ENCODE measurements at places on chromosomes 2 and 18.

GRCh38 chr18:23881778-23882177 is 132.8 kb upstream of the TTC39C start:
- peak; percentile 46 for DNase-seq

DNA sequence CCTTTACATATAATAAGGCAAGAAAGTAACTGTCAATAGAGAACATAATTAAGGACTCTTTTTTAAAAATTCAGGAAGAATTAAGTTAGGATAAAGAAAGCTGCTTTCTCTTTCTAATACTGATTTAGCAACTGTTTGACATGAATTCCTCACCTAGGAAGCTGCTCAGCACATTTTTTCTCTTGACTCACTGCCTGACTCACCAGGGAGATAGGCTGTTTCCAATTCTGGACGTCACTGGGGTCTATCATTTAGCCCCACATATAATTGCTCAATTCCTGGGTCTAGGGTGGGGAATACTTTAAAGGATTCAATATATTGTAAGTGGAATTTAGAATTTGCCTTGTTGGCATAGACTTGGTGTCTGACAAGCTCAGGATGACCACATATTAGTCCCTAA is 50.8 kb upstream of the UGP2 start:
- DNase-seq, result no peak

DNA sequence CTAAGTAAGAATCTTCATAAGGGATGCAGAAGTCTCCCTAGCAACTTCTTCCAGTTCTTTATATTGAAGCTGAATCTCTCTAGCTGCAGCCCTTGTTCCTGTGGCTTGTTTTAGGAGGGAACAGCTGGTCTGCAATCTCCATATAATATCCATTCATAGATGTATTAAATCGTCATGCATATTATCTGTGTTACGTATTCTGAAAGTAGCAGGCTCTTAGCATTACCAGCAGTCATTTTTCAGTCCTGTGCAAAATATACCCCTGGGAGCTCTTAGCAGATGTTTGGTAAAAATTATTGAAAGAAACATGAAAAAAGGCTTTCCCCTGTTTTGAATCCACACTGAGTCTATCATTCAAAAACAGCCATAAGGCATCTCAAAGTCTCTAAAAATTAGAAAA is 385.3 kb downstream of the IRS1 start:
- DNase-seq, result no peak

DNA sequence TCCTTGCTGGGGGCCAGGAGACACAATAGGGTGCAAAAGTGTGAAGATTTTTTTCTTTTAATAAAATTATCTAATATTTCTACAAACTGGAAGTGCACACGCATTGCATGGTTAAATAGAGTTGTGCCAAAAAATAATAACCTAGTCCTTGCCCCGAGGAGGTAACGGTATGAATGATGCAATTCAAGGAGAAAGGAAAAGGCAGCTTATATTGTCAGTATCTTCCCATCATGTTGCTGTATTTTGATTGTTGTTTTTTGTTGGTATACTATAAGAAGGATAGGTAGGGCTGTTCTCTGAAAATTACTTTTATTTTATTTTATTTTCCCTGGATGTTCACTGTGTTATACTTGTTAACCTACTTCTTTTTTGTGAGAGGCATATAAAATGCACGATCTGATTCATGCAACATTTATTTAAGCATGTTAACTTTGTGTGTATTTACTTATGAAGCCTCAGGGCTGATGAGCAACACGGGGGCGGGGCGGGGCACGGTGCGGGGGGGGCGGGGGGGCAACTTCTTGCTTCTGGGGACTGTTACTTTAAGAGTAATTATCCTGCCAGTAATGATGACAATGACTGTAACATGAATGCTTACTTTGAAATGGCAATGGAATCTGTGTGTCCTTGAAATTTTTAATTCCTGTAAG is 118.6 kb downstream of the AQP4 start:
- no peak for DNase-seq

GRCh38 chr2:120470041-120470965 is 124.4 kb downstream of the INHBB start:
- peak; percentile 62 for DNase-seq

DNA sequence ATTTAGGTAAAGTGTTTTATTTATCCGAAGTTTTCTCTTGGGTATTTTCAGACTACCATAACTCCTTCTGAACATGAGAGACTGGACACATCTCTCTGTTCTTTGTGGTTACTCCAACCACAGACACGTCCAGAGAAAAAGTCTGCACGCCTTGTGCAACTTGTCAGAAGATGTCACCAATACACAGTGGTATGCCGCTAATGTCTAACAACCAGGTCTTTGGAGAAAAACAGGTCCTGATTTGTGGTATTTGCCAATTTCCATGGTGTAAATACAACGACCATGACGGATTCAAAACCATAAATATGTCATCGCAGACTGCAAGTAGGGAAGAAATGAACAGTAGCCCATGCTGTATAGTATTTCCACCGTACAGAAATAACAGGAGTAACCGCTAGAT is 620.6 kb upstream of the ID2 start:
- no peak for DNase-seq

GRCh38 chr2:36952748-36953197 is 13.6 kb downstream of the STRN start:
- DNase-seq, result no peak

DNA sequence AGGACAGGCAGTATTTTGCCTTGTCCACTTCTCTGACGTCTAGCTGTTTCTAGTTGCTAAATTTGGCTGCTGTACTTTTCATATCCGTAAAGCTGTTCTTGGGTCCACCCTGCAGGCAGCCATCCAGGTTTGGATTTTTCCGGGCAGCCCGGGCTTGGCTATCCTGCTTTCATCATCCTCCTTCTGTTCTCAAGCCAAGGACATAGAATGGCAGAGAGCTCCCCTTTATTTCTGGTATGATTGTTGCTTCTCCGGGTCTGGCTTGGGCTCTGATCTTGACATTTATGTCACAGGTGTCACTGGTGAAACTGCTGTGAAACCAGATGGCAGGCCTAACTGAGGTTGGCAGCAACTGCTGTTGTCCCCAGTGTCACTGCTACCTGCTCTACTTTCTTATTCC is 35.5 kb downstream of the SCN2A start:
- DNase-seq, result peak; percentile 21

DNA sequence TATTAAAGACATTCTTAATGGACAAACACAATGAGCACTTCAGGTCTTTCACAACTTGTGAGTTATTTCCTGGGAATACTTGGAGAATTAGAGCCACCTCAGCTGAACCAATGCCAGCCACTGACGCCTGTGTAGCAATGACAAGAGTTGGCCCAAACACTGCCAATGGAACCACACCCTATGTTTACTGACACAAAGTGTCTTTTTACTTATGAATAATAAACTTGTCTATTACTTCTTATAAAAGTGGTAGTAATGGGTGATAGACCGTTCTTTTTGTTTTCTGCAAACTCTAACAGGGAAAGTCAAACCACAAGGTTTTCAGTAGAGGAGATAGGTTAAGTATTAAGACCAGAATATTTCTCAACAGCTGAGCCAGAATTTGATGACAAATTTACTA is 12.5 kb upstream of the CHAC2 start:
- no peak for DNase-seq

- DNase-seq, result no peak
Observed at GRCh38 chr2:169329688-169330554, 32.4 kb downstream of the LRP2 start.

- no peak for DNase-seq
Observed at GRCh38 chr2:76812156-76812555, 710.0 kb downstream of the LRRTM4 start.

DNA sequence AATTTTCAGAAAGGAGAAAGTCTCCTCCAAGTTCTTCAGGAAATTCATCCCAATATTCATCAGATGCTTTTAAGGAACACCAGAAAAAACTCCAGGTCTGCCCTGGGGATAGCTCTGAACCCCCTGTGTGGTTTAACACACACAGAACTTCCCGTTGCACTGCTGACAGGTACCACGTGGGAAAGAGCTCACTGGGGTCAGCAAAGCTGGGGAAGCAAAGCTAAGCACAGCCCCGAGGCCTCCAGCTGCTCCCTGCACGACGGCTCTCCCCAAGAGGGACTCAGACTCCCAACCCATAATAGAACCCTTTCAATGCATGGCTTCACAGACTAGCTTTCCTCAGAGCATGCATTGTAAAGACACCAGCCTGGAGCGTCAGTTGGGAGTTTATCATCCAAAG is 28.0 kb downstream of the ADI1 start:
- no peak for DNase-seq
